ENCODE measurements at places on chromosomes 5 and 9.

DNA sequence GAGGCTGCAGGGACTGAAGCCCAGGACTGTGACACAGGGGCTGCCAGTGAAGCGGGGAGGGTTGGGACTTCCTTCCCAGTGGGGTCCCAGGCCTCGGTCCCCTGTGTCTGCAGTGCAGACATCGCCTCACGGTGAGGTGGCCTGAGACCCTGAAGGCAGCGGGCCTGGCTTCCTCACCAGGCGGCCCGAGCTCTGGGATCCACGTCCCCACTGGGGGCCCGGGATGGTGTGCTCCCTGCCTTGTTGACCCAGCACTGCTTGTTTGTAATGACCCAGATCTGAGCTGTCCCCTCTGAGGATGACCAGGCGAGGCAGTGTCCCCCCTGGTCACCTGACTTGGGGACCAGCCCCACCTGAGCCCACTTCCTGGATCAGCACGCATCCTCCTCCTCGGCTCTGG is 53.1 kb downstream of the COL5A1 start:
- no peak for DNase-seq

GRCh38 chr5:150848271-150848670 is 1.9 kb downstream of the IRGM start:
- DNase-seq, result no peak

GRCh38 chr5:136675769-136676168 is 310.4 kb upstream of the TRPC7 start:
- no peak for DNase-seq

GRCh38 chr5:74541381-74541781 is 99.1 kb downstream of the ENC1 start:
- no peak for DNase-seq

GRCh38 chr9:98836206-98836605 is 28.7 kb downstream of the GALNT12 start:
- no peak for DNase-seq

DNA sequence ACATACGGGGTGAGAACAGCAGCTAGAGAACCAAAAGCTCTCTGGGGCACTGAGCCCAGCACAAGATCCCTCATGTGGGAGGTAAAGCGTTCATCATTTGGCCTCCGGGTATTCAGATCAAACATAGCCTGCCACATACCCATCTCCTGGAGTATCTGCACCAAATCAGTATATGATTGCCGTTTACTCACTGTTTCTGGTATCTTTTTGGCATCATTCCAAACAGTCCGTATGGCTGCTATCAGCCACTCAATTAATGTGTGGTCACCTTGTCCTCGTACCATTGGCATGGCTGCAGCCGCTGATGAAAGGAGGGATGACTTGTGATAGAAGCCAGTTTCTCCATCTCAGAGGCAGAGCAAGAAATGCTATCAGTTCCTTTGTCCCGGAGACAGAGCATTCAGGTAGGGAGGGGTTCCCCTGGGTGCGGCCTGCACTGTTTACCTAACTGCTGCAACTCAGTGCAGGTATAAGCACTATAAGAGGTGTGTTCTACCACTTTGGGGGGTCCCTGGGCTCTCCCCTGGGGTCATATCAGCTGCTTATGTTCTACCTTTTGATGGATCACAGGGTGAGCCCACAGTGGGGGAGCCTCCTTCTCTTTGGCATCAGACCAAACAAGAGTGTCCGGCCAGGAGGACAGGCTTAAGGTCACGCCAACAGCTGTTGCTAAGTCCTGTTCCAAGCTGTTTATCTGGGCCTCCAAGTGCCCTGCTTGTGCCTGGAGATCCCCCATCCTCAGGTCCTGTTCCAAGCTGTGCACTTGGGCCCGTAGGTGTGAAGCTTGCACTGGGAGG is 9.4 kb downstream of the DMAC1 start:
- DNase-seq, result no peak

GRCh38 chr9:91415290-91415689 is 8.3 kb downstream of the NFIL3 start:
- DNase-seq, result no peak

DNA sequence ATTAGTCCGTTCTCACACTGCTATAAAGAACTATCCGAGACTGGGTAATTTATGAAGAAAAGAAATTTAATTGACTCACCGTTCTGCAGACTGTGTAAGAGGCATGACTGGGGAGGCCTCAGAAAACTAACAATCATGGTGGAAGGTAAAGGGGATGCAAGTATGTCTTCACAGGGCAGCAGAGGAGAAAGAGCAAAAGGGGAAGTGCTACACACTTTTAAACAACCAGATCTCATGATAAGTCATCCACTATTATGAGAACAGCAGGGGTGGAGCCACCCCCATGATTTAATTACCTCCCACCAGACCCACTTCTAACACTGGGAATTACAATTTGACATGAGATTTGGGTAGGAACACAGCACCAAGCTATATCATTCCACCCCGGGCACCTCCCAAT is 26.6 kb downstream of the FST start:
- DNase-seq, result no peak

DNA sequence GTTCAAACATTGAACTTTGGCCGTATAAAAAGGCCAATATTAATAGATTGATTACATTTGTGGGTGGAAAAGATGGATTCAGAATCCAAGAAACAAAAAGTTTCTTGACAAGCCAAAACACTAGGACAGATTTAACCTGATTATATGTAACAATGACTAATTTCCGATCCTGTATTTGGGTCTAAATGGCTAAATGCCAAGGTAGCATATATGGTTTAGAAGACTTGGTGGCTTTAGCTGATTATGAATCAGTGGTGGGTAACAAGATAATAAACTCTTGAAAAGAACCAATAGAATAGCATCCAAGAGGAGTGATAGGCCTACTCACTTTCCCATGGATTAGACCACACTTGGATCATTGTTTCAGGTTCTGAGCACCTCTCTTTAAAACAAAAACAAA is 21.8 kb upstream of the ANP32B start:
- DNase-seq, result no peak

DNA sequence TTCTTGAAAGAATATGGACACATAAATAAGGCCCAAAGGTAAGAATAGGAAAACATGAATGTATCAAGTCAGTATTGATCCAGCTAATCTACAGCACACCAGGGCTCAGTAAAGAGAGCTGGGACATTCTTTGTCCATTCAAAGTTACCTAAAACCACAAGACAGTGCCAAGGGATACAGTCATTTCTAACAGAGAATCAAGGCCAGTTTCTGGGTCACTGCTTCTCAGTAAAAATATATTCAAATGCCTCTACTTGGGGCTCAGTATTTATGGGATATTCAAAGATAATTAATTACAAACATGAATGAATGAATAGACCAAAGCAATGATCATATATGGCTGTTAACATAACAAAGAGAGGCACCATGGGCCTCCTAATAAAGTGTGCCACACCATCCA is 34.9 kb downstream of the MTMR12 start:
- no peak for DNase-seq

- DNase-seq, result peak; percentile 10
These were observed at the start of gene GLRA1 for GRCh38 chr5:151924564-151925301. TSS of gene GLRA1 (minus strand) at chr5:151924851. CDS start at chr5:151924549, 302 bp downstream.

DNA sequence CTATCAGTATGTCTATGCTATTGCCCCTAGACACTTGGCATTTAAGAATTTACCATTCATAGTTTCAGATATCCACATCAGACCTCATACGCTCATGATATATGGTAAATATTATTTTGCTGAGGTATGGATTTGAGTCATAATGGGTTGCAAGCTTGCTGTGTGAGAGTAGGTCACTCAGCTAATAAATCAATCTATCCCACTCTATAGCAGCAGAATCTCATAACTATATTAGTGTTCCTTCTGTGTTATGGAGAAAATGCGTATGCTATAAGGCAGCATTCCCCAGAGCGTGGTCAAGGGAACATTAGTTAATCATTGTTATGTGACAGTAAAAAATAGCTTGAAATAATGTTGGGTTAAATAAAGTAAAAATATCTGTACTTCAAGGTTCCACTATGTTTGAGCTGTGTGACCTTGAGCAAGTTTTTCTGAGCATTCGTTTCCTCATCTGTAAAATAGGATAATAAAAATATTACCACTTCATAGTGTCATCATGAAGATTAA is 7.7 kb downstream of the TRIM32 start:
- DNase-seq, result no peak

DNA sequence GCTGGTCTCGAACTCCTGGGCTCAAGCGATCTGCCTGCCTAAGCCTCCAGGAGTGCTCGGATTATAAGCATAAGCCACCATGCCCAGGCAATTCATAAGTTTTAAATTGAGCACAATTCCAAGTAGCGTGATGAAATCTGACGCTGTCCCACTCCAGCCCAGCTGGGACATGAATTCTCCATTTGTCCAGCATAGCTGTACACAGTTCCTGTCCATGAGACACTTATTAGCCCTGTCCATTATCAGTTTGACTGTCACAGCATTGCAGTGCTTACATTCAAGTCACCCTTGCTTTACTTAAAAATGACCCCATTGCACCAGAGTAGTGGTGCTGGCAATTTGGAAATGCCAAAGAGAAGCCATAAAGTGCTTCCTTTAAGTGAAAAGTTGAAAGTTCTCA is 7.6 kb upstream of the SLC30A5 start:
- no peak for DNase-seq

DNA sequence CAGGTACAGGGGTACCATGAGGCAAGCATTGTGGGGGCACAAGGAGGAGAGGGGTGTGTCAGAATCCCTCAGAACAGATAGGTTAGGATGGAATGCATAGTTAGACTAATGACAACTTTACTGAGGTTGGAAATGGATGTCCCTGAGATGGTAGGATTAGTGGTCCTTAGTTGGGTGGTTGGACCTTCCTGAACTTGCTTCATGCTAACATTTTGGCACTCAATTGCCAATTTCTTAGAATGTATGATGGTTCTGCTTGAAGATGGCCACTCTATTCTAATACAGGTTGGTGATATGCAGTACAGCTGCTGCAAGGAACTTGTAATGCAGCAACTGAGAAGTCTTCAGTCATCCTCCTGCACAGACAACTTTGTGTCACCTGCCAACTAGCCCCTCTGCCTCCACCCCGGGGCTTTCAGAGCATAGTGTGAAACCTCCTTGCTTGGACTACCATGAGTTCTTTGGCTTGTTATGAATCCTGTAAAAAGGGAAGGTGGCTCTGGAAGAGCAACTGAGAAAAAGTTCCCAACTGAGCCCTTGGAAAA is 5.4 kb downstream of the CCNI2 start:
- DNase-seq, result no peak

DNA sequence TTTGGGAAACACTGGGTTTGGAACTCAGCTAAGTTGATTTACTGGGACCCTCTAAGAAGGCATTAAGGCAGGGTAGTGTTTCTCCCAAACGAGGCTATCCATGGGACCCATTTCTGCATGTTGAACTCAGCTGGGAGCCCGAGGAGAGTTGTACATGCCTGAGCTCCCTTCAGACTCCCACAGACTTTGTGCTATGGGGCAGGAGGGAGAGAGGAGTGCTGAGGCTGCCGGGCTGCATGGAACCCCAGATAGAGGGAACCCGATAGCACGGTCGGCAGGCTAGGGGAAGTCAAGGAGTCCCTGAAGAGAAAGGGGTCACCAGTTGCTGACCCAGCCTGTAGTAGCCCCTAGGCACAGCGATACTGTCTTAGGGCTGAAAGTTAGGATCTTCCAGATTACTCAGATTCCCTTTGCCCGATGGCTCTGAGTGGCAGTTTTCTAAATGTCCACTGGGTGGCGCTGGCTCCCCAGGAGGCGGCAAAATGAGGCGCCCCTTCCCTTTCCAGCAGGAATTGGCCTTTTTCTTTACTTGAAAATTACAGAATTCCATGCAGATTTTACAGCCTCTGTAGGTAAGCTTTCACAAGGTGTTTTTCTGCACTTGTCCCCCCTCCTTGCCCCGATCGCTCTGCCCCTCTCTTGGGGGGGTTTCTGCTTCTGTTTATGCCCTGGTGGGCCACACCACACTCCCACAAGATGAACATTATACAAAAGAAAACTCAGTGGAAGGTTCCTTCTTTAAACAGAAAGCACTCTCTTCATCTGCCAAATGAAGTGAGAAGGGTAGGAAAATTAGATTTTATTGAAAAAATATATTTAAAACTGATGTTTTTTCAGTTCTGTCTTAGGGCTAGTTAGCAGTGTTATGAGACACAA is 17.8 kb downstream of the NANS start:
- DNase-seq, result peak; percentile 68

DNA sequence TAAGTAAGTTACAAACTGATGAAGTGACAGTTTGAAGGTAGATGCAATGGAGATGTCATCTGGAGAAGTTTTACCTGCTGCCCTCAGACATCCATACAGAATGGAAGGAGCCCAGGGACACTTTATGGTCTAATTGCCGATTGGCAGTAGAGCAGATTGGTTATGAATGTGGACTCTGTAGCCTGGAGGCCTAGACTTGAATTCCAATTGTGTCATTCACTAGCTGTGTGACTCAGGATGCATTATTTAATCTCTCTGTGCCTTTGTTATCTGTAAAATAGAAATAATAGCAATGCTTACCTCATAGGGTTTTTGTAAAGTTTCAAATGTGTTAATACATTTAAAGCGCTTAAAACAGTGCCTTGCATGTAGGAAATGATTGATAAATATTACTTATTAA is 5.2 kb upstream of the TCERG1 start:
- no peak for DNase-seq

- DNase-seq, result no peak
These were observed 6.5 kb downstream of the MCIDAS start for GRCh38 chr5:55220433-55221185.

GRCh38 chr9:116592970-116593369 is 94.1 kb upstream of the TRIM32 start:
- no peak for DNase-seq

GRCh38 chr9:103301051-103301450 is 305.9 kb downstream of the CYLC2 start:
- no peak for DNase-seq

DNA sequence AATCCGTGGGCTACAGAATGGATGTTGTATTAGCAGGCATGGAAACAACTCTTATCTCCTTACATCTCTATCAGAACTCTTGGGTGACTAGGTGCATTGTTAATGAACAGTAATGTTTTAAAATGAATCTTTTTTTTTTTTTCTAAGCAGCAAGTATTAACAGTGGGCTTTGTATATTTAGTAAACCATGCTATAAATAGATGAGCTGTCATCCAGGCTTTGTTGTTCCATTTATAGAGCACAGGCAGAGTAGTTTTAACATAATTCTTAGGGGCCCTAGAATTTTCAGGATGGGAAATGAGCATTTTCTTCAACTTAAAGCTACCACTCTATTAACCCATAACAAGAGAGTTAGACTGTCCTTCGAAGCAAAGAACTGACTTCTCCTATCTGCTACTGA is 233.7 kb upstream of the ADAMTSL1 start:
- DNase-seq, result no peak

DNA sequence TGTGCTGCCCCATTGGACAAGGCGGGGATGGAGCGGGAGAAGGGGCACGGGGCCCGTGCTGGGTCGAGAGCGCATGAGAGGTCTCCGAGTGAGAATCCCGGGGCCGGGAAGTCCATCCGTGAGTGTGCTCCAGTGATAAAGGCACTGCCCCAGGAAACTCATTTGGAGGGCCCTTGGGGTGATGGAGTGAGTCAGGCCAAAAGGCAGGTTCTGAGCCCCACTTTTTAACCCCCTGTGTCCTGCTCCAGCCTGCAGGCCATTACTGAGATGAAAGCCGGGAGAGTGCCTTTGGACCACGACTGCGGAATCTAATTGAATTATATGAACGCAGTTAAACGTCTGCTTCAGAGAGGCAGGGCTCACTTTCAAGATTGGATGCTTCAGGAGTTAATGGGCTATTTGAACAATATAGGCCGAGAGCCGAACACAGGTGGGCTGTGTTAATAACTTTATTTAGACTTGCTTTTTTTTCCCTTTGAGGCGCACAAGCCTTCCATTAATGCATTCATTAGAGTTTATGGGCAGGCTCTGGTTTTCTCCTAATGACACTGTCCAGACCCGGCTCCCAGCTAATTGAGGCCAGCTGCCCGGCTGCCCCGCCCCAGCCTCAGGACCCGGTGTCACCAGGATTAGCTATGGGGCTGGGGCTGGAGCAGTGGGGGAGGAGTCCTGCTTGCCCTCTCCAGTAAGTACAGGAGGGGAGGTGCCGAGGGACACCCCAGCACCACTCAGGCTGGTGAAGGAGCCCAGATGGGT is 79.1 kb upstream of the LMX1B start:
- no peak for DNase-seq
